Stimulated activated CD8-positive, alpha-beta memory T cell treated with anti-CD3 and anti-CD28 coated beads, Interleukin-4, amount 100 ng/mL, for 1 hour (primary cell): ENCODE measurements at places on chromosomes 13 and 19.

- no peak for DNase-seq
Observed at GRCh38 chr13:112158961-112159360, 92.0 kb downstream of the SOX1 start.

DNA sequence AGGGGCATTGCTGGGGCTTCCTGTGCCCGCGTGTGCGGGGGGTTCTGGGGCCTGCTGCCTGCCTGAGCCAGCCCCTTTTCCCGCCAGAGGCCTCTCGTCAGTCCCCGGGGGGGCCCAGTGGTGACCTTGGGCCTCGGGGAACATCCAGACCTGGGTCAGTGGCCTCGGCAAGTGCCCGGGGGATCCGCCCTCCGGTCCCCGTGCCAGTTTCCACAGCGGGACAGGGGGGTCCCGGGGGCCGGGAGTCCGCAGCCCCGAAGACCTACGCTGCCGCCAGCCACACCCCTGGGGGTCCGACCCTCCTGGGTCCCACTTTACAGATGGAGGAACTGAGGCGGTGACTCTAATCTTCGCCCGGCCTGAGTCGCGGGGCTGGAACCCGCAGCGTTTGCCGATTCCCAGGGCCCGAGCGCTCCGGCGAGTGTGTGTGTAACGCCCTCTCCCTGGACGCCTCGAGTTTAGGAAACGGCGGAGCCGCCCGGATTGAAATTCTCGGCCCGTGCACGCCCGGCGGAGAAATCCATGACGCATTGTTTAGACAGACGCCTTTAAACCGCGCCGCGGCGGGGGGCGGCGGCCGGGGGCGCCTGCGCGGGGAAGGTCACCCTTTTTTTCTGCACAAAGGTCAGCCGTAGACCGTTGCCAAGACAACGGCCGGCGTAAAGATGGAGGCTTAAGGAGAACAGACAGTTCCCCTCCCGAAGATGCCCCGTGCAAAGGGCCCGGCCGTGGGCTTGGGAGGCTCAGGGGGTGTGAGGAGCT, 39.3 kb downstream of the EFNA2 start:
- DNase-seq = no peak

DNA sequence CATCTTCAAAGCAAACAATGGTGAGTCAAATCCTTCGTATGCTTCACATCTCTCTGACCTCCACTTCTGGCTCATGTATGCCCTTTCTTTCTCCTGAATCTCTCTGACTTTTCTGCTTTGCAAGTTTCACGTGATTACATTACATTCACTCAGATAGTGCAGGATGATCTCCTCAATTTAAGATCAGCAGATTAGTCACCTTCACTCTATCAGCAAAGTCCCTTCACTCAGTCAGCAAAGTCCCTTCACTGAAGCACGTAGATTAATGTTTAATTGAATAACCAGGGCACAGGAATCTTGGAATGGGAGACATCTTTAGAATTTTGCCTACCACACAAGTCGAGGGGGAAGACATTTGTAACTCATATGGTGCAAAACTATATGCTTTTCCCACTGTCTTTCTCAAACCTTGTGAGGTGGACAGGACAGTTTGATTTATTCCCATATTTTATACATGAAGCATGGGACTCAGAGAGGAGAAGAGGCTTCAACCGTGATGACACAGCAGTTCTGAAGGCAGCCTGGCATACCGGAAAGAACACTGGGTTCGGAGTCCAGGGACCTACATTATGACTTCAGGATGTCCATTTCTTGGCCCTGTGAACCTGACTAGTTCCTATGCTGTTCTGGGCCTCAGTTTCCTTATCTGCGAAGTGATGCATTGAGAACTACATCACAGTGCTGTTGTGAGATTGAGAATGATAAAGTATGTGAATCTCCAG, 23.3 kb downstream of the SIGLECL1 start:
- no peak for DNase-seq

DNA sequence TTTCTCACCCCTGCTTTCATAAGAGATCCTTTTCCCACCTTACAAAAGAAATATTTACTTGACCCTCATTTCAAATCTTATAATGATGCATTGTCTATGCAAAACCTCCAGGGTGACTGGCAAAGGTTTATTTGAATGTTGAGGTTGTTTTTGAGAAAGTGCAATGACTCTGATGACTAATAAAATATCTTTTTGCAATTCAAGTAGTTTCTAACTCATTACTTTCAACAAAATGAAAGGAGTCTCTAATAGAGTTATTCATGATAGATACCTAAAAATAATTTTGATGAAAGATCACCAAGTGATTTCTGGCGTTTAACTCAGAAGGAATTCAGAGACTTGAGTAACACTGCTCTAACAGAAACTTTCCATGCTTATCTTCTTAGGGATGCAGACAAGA, 144.2 kb downstream of the FOXO1 start:
- DNase-seq = no peak

GRCh38 chr19:30222992-30223865, 149.0 kb upstream of the ZNF536 start:
- no peak for DNase-seq
